ENCODE measurements at places on chromosomes 13 and 19.

DNA sequence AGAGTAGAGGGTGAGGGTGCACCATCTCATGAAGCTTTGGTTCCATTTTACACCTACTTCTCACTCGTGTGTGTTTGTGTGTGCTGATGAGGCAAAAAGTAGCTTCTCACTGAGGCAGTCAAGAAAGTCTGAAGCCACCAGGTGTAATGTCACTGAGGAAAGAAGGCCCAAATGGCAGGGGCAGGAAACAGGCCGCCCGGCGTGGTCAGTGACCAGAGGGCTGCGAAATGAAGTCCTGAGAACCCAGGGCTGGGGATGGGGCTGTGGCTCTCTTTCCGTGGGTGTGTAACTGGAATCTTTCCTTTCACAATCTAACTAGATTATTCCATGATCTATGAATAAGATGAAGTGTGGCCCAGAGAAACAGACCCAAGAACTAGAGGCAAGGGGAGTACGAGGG, 25.5 kb upstream of the TFDP1 start:
- DNase-seq, result no peak

- no peak for DNase-seq
Measured at GRCh38 chr19:12754465-12755196, 3.0 kb downstream of the BEST2 start.

GRCh38 chr13:110575322-110576069, 14.0 kb upstream of the RAB20 start:
- DNase-seq, result no peak

GRCh38 chr13:86606264-86606663, 807.0 kb upstream of the SLITRK6 start:
- DNase-seq, result no peak

- no peak for DNase-seq
Measured at GRCh38 chr19:51994048-51994644, 7.5 kb upstream of the ZNF350 start.

- no peak for DNase-seq
Measured at GRCh38 chr19:46892252-46893179, 31.7 kb downstream of the ARHGAP35 start.

- no peak for DNase-seq
Measured at GRCh38 chr13:70407486-70407885, 299.2 kb upstream of the KLHL1 start.

GRCh38 chr13:46598820-46599180, 45.8 kb downstream of the LRCH1 start:
- DNase-seq, result no peak

DNA sequence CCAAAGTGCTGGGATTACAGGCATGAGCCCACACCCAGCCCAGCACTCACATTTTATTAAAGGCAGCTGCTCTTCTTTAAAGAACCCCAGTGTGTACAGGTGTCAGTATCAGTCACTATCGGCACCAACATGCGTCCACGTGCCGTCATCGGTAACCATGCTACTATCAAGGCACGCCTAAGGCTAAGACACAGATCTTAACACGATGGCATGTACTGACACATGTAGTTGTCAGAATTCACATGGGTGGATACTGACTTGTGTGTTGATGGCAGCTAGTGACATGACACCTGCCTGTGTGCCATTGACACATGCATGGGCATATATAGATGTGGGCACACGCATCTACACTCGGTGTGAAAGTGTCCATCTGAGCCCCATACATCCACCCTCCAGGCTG, 12.2 kb upstream of the HIF3A start:
- no peak for DNase-seq

GRCh38 chr13:36445278-36445677, 13.0 kb downstream of the CCNA1 start:
- no peak for DNase-seq

DNA sequence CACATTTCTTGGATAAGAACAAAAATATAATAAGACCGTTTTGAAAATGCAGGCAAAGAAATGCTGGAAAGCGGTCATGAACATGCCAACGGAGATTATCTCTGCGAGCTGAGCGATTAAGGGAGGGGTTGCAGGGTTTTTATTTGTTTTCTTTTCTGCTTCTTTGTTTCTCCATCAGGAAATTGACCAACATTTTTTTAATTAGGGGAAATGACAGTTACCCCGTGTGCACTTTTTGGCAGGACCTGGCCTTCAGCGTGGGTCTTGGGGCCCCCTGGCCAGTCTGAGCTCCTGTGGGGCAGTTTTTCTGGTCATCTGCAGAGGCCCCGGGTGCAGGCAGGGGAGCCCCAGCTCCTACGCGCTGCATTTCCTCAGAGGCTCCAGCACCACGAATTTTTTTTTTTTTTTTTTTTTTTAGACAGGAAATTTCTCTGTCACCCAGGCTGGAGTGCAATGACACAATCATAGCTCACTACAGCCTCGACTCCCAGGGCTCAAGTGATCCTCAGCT, 31.3 kb upstream of the HOMER3 start:
- no peak for DNase-seq

DNA sequence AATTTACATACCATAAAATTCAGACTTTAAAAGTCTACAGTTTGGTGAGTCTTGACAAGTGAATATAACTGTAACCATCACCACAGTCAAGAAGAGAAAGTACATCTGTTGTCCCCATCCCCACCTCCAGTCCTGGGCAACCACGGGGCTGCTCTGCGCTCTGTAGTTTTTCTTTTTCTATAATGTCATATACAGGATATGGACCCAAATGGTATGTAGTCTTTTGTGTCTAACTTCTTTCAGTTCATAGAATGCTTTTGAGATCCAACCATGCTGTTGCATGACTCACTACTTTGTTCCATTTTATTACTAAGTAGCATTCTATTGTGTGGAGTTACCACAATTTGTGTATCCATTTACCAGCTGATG, 103.9 kb downstream of the DOCK9 start:
- DNase-seq, result no peak

DNA sequence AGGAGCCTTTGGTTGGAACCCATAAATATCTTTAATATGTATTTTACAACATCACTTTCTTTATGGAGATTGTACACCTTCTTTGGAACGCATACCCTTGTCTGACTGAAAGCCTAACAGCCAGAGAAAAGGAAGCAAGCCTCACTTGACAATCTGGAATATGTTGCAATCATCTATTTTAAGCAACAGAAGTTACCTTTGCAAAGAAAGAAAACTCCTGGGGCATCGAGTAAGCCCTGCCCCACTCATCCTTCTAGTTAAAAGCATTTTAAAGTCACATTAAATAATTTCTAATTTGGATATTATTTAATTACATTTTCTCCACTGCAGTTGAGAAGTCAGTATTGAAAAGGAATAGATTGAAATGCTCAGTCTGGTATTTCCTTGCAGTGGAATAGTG, 542.7 kb downstream of the MYO16 start:
- DNase-seq, result no peak

GRCh38 chr19:39360599-39360998, 18.4 kb downstream of the SAMD4B start:
- no peak for DNase-seq

GRCh38 chr13:22126433-22127021, 455.7 kb downstream of the FGF9 start:
- no peak for DNase-seq

- DNase-seq, result no peak
Measured at GRCh38 chr19:19303411-19303810, 16.9 kb downstream of the SUGP1 start.

DNA sequence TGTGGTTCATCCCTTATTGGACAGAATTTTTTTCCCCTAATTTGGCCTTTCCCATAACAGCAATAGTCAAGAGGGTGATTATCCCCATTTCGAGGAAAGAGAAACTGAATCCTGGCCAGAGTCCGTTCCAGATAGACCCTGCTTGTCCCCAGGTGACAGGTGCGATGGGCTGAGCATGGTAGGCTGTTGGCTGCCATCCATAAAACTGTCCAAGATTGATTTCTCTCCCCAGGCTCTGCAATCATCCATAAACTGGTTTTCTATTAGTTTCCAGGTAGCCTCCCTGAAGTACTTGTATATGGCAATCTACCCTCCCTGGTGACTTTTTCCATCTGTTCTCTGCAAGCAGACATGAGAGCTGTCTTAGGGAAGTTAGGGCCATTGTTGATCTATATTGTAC, 25.4 kb downstream of the SERP2 start:
- DNase-seq, result no peak

DNA sequence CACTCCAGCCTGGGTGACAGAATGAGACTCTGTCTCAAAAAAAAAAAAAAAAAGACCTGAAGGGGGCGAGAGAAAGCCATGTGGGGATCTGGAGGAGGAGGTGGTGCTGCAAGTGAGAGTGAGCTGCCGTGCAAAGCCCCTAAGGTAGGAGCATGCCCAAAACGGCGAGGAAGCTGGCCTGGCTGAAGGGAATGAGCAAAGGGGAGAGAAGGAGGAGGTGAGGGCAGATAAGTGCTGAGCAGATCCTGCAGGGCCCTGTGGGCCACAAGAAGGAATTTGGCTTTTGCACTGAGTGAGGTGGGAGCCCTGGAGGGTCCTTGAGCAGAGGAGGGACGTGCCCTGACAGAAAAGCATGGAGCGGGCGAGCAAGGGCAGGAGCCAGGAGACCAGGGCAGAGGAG, 19.4 kb upstream of the ADGRE5 start:
- no peak for DNase-seq

- DNase-seq, result no peak
Measured at GRCh38 chr13:59776924-59777690, 386.6 kb downstream of the DIAPH3 start.

DNA sequence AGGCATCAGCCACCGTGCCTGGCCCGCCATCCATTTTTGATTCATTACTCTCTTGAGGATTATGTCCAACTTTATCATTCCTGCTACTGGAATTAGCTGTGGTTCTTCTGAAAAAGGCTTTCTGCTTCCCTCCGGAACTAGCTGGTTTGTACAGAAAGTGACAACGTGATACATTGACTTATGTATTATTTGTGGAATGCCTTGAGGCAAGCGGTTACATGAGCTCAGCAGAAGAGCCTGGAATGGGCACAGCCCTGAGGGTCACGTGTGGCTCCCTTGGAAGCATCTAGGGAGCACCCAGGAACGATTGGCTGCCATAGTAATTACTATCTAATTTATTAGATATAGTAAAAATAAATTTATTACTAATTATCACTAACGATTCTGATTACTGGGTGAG, 14.4 kb upstream of the RETN start:
- DNase-seq, result no peak

DNA sequence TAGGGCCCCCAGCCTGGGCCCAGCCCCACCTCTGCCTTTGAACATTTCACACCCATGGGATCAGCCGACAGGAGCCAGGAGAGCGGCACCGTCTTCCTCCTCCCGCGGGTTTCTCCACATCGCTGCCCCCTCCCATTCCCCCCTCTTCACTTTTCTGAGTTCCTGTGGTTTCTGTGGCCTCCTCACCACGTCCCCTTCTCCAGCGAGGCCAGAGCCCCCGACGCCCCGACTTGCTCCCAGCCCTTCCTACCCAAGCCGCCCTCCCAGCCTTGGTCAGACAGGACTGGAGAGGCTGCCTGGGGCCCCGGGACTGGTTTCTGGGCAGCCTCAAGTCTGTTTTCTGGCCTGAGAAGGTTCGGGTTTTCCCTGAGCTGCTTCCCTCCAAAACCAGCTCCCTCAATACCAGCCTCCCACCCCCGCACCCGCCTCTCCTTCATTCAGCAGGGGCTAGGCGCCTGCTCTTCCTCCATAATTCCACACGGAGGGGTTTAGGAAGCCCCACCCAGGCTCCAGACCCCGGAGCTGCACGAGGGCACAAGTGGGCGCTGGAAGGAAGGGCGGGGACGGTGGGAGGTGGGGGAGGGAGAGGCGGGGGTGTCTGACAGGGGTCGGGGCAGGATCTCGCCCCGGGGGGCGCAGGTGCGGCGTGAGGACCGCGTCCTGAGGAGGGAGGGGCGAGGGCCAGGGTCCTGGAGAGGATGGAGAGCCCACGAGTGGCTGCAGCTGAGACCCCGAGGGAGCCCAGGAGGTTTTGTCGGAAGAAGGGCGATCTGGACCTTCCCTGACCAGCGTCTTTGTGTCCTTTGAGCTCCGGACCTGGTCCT, 4.0 kb upstream of the SIGLEC10 start:
- DNase-seq, result no peak

GRCh38 chr19:55585658-55586339, 5.2 kb upstream of the ZNF579 start:
- no peak for DNase-seq

DNA sequence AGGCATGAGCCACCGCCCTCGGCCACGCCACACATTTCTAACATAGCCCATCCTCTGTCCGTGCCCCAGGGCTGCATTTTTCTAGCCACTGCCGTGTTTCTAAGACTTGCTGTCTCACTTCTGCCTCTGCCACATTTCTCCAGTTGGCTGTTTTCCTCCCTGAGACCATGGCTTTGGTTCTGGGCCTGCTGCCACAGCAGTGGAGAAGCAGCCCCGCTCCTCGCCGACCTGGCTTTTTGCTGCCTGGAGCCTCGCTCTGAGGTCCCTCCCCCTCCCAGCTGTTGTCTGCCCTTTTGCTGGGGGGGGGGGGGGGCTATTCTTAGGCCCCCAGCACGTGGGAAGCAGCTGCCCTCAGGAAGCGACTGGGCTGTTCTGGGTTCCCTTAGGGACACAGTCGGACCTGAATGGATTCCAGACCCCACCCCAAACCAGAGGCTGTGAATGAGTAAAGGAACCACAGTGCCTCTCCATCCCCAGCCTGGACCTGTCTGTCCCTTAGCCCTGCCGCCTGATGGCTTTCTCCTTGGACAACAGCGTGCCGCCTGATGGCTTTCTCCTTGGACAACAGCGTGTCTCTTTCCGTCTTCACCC, 3.3 kb downstream of the GYS1 start:
- no peak for DNase-seq

DNA sequence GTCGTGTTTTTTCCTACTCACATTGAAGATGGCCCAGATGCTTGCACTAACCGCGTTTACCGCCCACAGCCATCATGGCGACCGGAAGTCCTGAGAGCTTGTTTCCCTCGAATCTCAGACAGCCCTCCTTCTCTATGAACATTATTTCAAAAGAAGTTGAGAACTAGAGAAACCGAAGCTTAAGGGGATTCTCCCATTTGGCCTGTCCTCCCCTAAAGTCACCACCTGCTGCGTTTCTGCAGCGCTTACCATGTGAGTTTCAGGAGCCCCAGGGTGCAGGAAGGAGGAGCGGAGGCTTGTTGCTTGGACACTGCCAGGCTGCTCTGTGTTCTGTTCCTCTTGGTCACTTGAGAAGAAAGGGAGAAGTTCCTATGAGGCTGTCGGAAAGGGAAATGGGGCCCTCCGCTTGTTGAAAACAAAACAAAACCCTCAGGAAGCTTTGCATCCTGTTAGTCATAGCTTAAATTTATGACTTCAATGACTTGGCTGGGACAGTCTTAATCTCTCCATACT, 6.2 kb downstream of the CARD8 start:
- DNase-seq, result peak; percentile 39

GRCh38 chr19:19849056-19849455, 16.6 kb upstream of the ZNF253 start:
- DNase-seq, result no peak

GRCh38 chr19:17441241-17442021, 7.0 kb downstream of the TMEM221 start:
- DNase-seq, result no peak

DNA sequence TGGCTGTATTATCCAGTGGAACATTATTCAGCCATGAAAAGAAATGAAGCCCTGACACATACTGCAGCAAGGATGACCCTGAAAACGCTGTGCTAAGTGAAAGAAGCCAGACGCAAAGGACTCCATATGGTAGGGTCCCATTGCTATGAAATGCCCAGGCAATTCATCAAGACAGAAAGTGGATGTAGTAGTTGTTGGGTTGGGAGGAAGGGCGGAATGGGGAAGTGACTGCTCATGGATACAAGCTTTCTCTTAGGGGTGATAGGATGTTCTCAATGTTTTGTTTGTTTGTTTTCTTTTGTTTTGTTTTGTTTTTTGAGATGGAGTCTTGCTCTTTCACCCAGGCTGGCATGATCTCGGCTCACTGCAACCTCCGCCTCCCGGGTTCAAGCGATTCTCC, 11.1 kb upstream of the CEACAM16 start:
- no peak for DNase-seq

- no peak for DNase-seq
Measured at GRCh38 chr19:461721-462551, 1.1 kb upstream of the SHC2 start.
